ENCODE measurements at places on chromosomes 13 and 19. TPM values are rescaled to one million over a fixed set of nuclear protein-coding genes. Genes with fewer than 3 reads are reported as not detected.

GRCh38 chr19:54532528-54532927 lies 29.9 kb downstream of the LAIR2 start:
- DNase-seq = no peak

DNA sequence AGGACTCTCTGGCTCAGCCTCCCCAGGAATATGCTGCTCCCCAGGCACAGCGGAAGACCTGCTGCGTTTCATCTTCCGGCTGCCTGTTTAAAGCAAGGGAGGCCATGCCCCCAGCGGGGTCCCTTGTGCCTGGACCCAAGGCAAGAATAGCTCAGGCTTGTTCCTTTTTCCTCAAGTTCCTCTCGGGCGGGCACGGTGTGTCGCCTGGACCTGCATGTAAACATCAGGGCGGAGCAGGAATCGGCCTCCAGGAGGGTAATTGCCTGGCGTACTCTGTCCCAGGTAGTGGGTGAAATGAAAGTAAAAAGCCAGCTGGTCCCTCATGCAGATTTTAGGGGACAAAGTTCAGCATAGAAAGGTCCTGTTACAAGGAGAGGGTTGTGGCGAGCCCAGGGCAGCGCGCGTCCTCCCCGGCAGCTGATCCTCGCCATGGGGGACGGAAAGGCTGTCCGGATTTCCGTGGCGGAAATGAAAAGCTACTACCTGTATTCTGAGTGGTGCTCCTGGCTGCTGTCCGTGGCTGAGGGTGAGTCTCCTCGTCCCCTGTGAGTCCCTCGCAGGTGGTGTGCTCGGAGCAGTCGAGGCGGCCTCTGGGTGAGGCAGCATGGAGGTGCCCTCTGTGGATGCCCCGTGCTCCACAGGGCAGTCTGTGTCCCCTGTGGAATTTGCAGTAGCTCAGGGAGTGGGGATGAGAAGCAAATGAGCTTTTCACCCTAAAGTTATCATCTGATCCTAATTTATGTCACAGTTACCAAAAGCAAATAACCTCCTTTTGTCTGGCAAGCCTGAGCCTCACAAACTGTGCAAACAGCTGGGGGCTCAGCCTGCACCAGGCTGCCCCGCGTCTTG lies 16.2 kb downstream of the MCF2L start:
- DNase-seq = no peak

- no peak for DNase-seq
Observed at GRCh38 chr13:111474136-111475002, 153.9 kb downstream of the TEX29 start.

ZNF625 gene
- total RNA-seq = 11.0 TPM

DNA sequence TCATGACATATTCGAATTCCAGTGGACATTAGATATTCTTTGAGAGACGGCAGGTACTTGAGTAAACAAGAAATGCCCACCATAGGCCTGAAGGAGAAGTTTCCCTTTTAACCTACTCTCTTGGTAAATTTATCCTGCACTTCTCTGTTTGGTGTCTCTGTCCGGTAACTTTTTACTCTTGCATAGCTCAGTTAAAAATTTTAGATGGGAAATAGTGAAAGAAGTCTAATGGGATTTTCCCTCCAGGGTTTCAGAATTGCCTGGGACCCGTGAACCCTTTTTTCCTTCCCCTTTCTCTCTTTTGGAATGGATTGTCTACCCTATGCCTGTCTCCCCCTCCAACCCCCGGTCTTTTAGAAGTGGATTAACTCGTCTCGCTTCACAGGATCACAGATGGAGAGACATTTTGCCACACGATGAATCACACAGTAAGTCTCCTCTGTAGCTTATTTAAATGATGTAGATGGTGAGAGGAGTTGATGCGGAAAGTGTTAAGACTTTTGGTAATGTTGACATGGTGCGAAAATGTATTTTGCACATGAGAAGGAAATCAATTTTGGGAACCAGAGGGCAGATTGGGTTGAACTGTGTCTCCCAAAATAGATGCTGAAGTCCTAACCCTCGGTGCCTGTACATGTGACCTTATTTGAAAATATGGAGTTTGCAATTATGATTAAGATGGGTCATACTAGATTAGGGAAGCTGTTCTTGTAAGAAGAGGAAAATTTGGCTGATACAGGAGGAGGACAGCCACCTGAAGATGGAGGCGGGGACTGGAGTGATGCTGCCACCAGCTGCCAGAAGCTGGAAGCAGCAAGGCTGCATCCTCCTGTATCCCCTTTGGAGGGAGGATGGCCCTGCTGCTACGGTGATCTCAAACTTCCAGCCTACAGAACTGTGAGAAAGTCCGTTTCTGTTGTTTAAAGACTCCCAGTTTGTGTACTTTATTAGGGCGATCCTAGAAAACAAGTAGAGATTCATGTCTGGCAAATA lies 711 bp upstream of the MIPEP start:
- no peak for DNase-seq

DNA sequence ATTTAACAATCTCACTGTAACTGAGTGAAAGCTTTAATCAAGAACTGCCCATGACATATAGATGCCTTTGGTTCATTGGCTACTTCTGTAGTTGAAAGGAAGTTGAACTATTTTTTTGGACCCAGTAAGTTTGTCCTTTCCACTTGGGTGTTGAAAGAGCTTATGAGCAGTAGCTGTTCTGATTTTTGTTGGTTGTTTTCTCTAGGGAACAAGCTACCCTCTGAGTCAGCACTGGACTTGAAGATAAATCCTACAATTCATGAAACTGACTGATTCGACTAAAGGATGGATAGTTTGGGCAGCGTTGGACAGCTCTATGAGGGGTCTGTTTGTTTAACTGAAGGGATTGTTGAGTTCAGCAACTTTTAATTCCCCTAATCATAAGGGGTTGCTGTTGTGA lies 101.0 kb downstream of the PAN3 start:
- DNase-seq = no peak

ZNF492 gene
- total RNA-seq = 0.51 TPM

GRCh38 chr13:90084684-90085290 lies 1262.7 kb upstream of the MIR17HG start:
- no peak for DNase-seq

FBN3 gene
- total RNA-seq = not detected

GRCh38 chr13:71606818-71607217 lies 260.2 kb downstream of the DACH1 start:
- no peak for DNase-seq

DNA sequence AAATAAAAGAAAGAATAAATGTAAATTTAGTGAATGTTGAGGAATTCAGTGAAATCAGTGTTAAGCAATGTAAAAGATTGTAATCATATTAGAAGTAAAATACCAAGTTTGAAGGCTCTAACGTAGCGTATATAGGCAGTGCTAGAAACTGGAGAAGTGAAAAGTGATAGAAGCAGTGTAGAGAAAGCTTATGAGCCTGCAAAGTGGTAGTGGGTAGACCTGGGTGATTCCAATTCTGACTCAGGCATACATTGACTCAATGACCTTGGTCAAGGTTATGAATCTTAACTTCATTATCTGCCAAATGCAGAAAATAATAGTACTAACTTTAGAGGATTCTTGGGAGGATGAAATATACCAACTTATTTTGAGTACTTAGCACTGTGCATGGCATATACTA lies 4.1 kb downstream of the SLC10A2 start:
- no peak for DNase-seq

ZNF570 gene
- 8.8 TPM for total RNA-seq

DNA sequence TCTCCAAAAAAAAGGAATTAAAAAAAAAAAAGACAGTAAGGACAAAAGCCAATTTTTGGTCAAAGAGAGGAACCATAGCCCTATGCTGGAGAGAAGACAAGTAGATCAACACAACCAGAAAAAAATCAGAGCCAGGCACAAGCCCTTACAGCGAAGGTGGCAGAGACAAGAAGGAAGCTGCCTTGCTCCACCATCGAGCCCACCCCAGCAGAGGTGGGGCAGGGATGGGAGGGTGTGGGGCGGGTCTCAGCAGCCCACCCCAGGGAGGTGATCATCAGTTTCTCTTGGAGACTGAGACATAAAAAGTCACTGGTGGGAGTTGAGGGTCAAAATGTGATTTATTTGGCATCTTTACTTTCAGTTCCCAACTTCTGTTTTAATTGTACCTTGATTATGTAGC lies 332.4 kb downstream of the FOXO1 start:
- no peak for DNase-seq

- no peak for DNase-seq
Observed at GRCh38 chr13:87684850-87685742, 13.9 kb downstream of the SLITRK5 start.

DNA sequence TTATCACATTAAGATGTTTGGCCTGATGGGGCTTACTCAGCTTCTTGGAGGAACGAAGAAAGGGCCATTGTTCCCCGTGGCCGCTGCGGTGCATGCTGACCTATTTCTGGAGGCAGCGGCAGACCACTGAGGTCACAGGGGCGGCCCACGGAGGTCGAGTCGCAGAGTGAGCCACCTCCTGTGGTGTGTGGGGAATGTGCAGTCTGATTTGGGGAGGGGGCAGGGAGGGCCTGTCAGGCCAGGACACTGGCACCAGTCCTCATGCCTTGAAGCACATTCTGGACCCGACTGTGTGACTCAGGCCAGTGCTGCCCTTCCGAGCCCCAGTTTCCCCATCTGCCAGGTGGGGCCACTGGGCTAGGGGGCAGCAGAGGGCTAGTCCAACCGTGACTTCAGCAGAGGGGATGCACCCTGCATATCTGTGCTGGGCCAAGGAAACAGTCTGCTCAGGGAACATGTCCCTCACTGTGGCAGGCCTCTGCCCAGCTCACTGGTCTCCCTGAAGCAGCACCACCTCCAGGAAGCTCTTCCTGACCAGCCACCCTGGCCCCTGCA lies 6.3 kb downstream of the SLC7A10 start:
- no peak for DNase-seq

SMAD9 gene
- 48.9 TPM for total RNA-seq

CRTC1 gene
- 9.5 TPM for total RNA-seq

KCNRG gene
- 0.45 TPM for total RNA-seq

CEACAM8 gene
- not detected for total RNA-seq

NFKBIB gene
- 24.5 TPM for total RNA-seq

GRCh38 chr13:78786459-78786858 lies 127.5 kb upstream of the OBI1 start:
- DNase-seq = no peak

SLC7A9 gene
- 0.26 TPM for total RNA-seq

CATSPERD gene
- not detected for total RNA-seq

NLRP5 gene
- total RNA-seq = not detected

PSG2 gene
- total RNA-seq = not detected

DNA sequence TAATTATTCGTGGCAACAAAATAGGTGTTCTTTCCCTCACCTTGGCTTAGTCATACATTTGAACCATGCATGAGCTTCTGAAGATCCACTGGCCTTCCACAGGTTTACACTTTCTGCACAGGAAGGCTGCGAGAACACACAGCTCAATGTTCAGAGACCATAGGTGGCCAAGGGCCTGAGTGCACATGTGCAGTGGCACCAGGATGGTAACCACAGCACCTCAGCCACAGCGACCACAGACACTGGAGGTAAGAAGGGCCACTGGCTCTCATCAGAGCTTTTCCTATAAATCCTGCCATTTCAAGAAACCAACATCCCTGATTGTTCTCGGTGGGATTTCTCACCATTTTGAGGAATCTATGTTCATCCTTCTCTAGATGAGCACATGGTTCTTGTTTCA lies 1.6 kb downstream of the DCLK1 start:
- no peak for DNase-seq

DNA sequence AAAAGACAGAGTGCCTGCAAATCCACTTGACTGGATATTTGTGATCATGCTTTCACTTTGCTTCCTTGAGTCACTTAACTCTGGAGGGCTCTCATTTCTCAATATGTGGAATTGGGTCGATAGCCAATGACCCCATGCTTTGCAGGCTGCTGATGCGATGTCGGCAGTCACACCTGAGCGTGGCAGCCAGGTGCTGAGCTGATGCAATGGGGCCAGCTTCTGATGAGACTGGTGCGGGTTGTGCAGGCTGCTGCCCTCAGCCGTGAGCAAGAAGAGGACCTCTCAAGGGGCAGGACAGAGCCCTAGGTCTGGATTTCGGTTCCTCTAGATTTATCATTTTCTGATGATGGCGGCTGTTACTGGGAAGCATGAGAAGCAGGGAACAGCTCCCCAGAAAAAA lies 334.1 kb downstream of the TEX29 start:
- no peak for DNase-seq

All from aorta (tissue), 5 donors.